ENCODE measurements at places on chromosomes 2 and 18.

DNA sequence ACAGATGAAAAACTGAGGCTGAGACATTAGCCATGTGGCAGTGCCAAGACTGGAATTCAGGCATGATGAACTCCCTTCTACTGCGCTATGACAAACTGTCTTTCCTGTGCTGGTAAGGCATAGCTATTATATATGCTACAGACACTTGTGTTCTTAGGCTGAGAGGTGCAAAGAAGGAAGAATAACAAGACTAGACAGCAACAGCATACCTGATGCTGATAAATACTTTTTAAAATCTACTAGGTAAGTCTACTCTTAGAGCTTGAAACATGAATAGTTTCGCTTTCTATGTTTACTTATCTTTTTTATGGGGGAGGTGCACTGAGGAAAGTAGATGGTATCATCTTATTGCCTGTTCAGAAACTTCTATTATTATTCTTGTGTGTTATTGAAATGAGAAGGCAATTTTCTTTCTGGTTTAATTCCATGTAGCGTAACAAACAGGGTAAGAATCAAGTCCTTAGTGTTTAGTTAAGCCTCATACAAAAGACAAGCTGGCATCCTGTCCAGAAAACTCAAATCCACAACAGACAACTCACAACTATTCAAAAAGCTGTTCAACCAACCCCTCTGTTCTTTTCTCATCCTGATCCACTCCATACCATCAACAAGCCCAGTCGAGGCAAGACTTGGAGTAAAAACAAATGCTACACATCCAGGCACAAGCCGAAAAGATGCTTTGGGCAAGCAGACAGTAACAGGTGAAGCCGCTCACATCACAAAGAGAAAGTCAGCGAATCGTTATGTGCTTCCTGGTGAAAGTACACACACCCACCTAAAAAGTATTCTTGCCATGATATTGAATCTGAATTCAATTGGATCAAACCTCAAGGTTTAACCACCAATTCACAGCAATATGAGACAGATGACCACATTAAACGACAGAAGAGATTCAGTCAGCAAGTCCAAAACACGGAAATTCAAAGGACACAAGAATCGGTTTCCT is 1.5 kb downstream of the TTC32 start:
- no peak for DNase-seq

DNA sequence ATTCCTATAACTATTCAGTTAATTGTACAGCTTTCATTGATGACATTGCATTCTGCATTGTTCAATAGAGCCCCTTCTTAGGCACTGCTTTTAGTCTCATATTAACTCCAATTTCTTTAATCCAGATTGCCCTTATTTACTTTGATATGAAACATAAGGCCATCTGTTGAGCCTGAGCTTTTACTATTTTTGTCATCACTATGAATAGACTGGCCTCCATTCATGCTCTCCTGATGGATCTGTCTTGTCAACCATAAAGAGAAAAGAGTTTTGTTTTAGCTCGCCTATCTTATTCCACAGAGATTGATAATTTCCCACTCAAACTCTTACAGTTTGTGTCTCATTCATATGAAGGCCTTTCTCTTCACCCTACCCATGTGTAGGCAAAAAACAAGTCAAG is 159.2 kb upstream of the DTNA start:
- DNase-seq: no peak

- DNase-seq: no peak
Measured at GRCh38 chr2:153043385-153043784, 325.0 kb downstream of the ARL6IP6 start.

GRCh38 chr2:241788135-241788534 is 11.5 kb downstream of the GAL3ST2 start:
- DNase-seq: no peak

GRCh38 chr2:79780781-79781180 is 267.9 kb downstream of the CTNNA2 start:
- no peak for DNase-seq

DNA sequence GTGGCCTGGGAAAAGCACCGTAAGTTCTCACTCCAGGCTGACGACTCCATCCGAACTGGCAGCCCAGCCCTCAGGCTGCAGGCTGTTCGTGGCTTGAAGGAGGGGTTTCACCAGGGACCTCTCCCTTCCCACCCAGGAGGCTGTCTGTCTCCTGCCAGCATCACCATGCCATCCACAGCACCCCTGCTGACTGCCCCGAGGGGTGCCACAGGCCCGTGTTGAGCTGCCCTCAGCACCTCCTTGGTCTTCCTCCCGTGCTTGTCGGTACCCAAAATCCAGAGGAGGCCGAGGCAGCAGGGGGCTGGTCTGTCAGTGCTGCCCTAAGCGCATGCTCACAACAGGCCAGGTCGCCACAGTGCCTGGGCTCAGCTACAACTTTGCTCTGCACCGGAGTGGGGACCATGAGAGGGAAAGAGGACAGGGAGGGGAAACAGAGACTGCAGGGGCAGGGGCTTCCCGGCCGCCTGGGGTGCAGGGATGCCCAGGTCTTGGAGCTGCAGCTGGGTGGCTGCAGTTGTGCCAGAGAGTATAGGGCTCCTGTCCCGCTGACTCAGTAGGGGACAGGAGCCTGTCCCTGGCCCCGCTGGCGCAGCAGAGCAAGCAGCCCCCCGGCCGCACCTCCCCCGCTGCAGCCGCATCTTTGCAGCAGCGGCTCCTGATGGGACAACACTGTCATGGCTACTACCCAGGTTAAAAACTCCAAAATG is 963.7 kb upstream of the CRIM1 start:
- no peak for DNase-seq

DNA sequence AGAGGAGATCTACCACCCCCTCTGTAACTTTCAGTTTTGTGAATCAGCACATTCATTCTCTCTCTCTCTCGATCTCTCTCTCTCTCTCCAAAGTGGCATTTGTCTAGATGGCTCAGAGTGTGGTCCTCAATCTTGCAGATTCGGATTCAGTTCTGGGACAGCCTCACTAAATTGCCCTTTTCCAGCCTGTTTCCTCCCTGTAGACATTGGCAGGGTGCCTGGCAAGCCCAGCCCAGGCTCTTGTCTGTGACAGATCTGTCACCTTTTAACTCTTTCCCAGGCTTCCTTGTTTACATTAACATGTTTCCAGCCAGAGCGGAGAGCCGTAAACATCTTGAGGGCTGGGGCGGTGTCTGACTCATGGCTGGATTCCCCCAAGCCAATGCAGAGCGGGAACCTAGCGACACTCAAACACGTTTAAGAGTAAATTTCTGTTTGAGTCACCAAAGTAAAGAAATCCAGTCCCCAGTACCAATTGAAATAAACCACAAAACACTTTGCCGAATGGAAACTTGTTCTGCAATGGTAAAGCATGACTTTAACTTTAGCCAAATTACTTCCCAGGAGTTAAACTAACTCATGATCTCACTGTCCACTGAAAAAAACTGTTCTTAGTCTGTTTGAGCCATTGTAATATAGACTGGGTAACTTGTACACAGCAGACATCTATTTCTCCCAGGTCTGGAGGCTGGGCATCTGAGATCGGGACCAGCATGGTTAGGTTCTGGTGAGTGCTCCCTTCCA is 6.6 kb upstream of the CYP27C1 start:
- no peak for DNase-seq

DNA sequence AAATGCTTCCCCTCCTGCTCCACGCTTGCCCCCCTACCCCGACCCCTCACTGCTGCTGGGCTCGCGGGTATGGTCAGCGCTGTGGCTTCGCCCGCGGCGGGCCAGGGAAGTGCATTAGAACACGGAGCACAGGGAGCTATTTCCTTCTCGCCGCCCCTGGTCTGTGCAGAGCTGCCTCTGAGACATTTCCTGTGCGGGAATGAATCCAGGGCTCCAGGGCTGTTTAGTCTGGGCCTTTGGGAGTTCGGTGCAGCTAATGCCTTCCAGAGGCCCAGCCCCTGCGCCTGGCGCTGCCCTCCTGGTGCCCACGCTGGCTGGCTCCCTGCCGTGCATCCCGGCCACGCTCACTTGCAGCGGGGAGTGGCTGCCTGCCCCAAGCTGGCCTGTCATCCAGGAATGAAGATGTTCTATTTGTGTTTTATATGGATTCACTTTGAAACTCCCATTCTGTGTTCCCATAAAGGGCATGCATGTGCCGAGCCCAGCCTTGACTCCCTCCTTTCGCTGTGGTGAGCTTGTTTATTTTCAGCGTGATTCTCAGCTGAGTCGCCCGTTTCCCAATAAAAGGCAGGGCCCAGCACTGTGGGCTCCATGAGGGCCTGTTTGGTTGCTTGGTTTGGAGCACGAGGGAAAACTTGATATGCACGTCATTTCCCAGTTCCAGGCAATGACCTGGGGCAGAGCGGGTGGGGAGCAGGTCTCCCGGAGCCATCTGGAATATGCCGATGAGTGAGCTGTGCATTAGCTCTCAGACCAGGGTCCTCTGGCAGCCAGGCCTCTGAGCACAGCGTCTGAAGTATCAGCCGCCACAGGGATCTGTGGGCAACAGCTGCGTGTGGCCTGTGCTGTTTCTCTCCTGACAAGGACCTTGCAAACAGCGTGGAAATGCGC is 42.7 kb downstream of the SH3RF3 start:
- DNase-seq: no peak

DNA sequence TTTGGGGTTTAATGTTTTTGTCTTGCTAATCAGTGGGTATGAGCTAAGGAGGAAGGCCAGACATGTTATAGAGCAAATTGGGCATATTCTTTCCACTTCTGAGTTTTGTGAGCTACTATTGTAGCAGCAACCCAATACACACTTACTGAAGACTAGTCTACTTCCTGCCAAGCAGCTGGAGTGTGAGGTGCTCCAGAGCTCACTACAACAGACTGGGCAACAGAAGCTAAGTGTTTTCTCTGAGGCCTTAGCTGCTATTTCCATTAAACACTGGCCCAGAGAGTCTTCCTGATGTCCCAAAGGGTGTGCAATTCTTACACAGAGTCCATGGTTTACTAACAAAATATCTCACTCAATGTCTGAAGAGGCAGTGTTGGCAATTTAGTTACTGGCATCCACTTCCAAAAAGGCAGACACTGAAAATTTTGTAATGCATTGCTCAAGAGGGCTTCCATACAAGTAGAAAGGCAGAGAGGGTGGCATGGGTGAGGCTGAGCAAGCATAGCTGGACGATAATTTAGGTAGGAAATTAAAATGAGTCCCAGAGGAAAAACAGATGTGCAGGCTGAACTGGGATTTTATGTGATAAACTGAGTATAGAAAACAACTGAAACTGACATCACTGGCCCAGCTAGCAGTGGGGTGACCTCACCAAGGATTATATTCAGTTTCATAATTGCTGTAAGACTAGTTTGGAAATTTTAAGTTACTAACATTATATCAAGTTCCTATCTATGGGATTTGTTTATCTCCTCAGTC is 68.6 kb downstream of the ZC3H6 start:
- DNase-seq: no peak

DNA sequence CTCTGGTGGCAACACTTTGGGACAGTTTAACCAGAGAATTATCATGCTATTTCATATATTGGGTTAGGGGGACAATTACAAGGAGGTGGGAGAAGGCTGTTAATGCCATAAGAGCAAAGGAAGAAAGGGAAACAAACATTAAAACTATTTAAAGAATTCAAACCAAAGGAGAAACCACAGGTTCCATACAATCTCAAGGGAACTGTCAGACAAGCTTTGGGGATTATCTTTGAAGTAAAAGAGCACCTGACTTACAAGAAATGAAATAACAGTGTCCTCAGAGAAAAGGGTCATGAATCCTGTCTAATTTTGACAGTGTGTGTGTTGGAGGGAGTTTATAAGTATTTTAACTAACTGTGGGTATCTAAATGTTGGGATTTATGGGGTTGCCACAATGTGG is 44.4 kb downstream of the CERS6 start:
- no peak for DNase-seq

DNA sequence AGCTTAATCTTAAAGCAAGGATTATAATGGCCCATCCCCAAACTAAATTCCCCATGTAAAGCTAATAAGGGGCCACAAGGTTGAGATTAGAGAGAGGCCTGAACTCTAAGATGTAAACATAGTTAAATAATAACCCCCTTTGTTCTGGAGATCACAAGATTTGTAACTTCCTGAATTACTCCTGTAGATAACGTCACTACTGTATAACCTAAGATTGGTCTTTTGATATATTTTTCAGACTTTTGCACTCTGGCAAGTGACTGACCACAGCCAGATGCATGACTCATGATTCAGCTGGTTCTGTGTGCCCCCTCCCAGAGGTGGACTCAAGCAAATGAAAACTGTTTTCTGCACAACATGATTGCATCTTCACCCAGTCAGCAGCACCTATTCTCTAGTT is 686.0 kb upstream of the DDX18 start:
- DNase-seq: no peak

- no peak for DNase-seq
Measured at GRCh38 chr2:10328670-10329579, 26.2 kb downstream of the HPCAL1 start.

GRCh38 chr2:11676640-11677039 is 6.6 kb upstream of the NTSR2 start:
- DNase-seq: no peak

- no peak for DNase-seq
Measured at GRCh38 chr2:174965992-174966744, 39.0 kb downstream of the CHN1 start.

Measured in activated T-cell treated with anti-CD3 and anti-CD28 coated beads for 1 hour (primary cell).